ENCODE measurements at places on chromosomes 3 and 15.

DNA sequence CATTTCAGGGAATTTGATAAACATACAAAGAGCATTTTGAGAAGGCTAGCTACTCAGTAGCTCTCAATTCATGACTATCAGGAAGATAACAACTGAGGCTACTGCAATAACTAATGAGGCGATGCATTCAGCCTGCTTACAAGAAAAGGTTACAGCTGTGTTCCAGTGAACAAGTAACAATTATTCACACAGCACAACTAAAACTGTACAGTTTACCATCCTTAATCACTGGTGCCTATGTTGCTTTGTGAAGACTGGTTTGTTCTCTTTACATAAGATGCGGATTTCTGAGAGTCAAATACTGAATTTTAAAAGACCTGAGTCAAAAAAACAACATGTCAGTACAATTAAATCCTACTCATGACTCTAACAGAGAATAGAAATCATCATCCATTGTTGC, 526.3 kb downstream of the OTOL1 start:
- no peak for DNase-seq

DNA sequence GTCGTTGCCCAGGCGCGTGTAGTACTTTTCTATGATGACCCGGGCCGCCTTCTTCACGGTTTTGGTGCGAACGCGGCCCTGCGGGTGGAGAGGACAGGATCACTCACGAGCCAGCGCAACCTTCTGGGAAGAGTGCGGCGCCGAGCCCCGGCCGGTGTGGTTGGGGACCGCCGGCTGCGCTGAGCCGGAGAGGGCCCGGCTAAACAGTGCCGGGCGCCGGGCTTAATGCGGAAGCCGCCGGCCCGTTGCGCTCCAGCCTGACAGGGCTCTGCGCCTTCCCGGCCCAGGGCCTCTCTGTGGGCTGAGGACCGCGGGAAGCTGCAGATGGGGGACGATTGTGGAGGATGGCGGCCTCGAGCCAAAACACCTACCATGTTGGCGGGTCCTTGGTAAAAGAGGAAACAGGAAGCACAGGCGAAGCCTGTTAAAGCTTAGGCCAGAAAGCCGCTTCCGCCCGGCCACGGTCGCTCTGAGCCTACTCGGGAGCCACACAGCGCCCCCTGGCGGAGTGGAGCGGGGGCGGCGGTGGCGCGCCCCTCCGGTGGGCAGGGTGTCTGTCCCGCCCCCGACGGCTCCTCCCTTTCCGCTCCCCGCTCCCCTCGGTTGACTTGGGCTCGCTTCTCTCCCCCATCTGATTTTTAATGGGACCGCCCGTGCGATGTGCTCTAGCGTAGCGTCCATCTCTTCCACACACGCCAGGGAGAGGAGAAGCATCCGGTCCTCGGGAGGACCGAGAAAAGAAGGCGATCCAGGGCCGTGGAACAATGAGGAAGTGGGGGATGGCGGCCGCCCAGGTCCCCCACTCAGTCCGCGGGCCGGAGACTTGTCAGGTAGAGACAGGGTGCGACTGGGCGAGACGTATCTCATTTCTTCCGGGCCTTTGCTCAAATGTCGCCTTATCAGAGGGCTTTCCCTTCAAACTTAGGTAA, at the start of gene RPS17:
TSS of gene RPS17 (minus strand) at position 403 of the 929 bp plus-strand sequence. CDS start at position 374, 29 bp downstream.
- peak; percentile 98 for DNase-seq

- no peak for DNase-seq
Measured at GRCh38 chr3:173742491-173742890, 344.9 kb downstream of the NLGN1 start.

- DNase-seq: no peak
Measured at GRCh38 chr15:77017761-77018720, 23.1 kb downstream of the PSTPIP1 start.

DNA sequence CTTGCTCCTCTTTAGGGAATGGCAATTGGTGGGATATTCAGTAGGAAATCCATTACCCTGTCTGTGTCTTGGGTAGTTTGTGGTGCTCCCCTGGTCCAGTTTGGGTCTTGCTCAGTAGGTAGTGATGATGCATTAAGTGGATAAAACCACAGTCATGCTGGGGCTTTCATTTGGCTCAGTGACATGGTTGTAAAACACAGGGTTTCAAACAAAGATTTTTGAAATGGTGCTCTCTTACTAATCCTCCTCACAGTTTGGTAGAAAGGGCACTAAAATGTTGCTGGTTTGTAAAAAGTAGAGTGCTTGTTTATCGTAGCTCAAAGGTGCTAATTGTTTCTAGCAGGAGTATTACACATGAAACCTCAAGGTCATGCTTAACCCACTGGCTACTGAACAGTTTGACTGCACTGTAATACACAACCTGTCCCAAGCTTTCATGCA, 22.9 kb downstream of the BBX start:
- no peak for DNase-seq

DNA sequence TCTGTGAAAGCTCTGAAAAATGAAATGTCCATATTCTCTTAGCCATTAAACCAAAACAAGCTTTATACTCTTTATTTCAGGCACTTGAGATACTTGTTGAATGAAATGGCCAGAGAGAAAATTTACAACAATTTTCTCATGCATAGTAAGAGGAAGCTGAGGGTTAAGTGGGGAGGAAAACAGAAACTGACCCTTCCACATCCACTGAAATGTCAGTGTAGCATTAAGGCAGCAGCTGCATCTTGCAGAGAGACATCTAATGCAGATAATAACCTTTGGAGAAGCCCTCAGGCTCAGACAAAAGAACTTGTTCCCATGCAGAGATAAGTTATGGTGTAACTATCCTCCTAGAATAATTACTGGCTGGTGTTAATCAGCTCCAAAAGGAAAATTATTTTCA, 34.0 kb downstream of the ZDHHC23 start:
- no peak for DNase-seq

DNA sequence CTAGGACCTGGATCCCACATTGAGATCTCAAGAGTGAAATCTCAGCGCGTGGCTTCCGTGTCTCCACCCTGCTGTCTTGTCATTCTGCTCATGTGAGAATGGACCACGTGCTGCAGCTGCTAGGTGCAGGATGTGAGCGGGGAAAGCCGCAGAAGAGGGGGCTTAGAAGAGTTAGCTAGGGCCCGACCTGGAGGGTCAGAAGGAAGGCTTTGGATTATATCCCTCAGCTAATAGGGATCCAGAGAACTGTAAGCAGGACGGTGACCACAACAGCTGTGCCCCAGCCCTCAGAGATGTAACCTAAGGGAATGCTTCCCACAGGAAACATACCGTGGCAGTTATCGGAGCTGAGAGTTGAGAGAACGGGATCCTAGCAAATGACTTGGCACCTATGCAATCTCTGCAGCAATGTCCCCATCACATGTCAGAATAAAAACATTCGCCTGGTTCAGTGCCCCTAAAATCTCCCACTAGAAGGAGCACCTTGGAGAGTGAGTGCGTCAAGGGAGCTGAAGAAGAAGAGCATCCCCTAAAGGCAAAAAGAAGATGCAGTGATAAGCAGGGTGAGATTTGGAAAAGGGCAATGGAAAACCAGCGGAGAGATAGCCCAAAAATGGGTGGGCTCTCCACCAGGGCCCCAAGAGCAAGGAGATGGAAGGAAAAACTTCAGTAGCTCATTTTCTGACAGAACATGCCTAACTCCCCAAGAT, 76.9 kb upstream of the ST8SIA2 start:
- DNase-seq: no peak

- no peak for DNase-seq
Measured at GRCh38 chr3:149609595-149609994, 48.2 kb downstream of the WWTR1 start.

Data from activated naive CD4-positive, alpha-beta T cell treated with Interleukin-2 at 50 U/mL for 16 hours (primary cell).